ENCODE measurements at places on chromosomes 1 and 21.

GRCh38 chr1:22471610-22472009, 20.0 kb downstream of the ZBTB40 start:
- DNase-seq, result no peak

- no peak for DNase-seq
These were observed 72.6 kb downstream of the TPR start for GRCh38 chr1:186302381-186302920.

GRCh38 chr1:208027861-208028260, 116.9 kb upstream of the CD34 start:
- no peak for DNase-seq

DNA sequence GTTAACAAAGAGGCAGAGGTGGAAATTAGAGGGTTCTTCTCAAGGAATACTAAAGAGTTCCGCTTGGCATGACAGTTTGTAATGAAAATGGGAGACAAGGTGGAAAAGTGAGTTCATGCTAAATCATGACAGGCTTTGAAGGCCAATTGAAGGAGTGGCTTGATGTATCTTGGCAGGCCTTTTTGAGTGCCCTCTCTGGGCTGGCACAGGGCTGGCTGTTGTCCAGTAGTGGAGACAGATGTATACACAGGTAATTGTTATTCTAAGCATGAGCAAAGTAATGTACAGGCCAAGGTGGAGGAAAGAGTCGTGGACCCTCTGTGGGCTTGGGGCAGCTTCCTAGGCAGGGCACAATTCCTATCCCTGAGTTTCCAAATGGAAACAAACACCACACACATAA, 196.7 kb upstream of the GALNT2 start:
- DNase-seq, result no peak

- DNase-seq, result no peak
These were observed 123.7 kb upstream of the HMGB4 start for GRCh38 chr1:33740040-33740744.

DNA sequence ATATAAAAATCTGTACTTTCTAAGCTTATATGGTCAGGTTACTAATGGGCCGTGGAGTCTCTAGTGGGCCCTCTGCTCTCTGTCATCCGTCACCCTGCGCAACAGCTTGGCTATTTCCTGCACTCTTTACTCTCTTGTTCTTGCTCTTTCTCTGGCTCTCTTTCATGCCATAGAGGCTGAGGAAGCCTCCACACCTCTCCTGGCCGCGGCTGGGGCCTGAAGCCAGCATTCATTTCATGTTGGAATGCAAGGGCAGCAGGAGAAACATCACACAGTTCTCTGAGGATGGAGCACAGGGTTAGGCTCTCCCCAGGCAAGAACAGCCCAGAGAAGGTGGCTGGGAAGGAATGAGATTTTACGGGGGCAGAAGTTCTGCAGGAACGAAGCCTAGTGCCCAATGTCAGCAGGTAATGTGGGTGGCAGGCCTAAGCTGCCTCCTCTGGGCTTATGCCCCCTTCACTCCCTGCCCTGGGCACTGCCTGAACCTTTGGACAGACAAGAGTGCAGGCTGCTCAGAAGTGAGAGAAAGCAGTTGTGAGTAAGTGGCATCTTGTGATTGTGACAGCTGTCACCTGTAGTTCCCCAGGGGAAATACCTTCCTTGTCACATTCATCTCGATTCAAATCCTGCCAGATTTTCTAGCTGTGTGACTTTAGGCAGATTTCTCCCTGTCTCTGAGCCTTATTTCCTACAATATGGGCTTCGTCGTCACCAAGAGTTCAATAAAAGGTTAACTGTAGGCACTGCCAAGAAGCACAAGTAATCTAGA, 3.6 kb upstream of the FHAD1 start:
- no peak for DNase-seq

DNA sequence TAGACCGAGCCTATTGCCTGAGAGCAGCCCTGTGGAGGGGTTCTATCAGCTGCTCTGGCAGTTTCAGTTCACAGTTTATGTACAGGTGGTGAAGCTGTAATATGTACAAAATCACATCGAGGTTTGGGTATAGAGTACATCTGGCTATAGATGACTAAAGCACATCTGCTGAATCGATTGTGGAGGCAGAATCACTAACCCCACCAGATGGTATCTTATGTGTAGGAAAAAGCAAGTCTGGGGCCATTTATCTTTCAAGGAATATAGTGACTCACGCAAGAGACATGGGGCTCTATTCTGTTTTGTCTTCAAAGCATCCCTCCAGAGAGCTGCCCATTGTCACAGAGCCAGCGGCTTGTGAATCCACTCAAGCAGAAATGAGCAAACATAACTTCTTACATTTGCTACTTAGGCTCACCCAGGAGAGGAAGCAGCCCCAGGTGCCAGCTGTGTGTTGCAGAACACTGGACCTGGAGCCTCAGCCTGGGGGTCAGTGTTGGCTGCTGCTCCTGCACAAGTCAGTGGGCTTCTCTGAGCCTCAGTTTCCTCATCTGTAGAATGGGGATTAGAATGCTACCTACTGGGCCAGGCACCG, 21.3 kb downstream of the MIIP start:
- DNase-seq, result peak; percentile 49

GRCh38 chr1:36906555-36906954, 127.8 kb downstream of the GRIK3 start:
- no peak for DNase-seq

DNA sequence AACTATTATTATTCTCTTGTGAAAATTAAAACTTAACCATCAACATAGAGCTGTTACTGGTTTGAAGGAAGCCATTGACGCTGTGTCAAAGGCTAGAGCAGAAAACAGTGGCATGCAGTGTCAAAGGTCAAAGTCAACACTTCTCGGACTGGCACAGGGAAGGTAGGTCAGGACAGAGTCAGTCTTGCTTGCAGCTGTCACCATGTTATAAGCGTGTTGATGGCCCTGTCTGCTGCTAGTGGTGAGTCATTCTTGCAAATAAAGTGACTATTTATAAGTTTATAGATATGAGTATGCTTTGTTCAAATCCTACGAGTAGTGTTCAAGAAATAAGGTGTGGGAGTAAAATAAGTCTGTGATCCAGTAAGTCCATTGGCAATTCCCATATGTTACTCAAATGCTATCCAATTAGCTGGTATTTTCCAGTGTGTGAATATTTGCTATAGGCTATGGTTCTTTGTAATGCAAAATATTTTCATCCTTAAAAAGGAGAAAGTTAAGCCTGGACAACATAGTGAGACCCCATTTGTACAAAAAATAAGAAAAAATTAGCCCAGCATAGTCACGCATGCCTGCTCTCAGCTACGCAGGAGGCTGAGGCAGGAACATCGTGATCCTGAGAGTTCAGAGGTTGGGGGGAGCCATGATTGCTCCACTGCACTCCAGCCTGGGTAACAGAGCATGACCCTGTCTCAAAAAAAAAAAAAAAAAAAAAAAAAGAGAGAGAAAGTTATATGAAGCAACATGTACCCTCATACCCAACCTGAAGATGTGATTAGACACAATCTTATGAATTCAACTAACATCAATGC, 26.3 kb upstream of the TINAGL1 start:
- no peak for DNase-seq

GRCh38 chr1:25614501-25615171, 2.0 kb upstream of the MAN1C1 start:
- DNase-seq, result no peak

GRCh38 chr1:1122078-1122811, 6.4 kb upstream of the C1orf159 start:
- peak; percentile 60 for DNase-seq

GRCh38 chr1:174262349-174263241, 103.3 kb downstream of the RABGAP1L start:
- DNase-seq, result peak; percentile 45

- peak; percentile 19 for DNase-seq
These were observed 5.7 kb upstream of the SELENON start for GRCh38 chr1:25794325-25794724.

GRCh38 chr1:47859092-47859743, 138.0 kb downstream of the TRABD2B start:
- no peak for DNase-seq

DNA sequence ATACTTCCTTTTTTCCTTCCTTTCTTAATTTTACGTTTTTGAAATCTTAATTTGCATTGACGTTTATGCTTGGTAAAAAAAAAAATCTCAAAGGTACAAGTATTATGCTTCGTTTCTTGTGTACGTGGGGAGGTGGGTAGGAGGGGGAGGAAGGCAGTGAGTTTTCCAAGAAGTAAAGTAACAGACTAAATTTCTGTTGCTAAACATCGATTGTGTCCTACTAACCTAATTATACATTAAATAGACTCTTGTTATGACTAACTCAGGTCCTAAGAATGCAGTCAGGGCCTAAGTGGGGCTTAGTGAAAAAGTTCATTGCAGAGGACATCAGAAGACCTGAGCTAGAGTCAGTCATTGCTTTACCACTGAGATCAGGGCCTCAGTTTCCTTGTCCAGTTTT, 17.5 kb downstream of the NEK7 start:
- DNase-seq, result no peak

GRCh38 chr1:231998791-231999190, 372.2 kb downstream of the DISC1 start:
- DNase-seq, result no peak

Data from fibroblast of gingiva (primary cell).